ENCODE measurements at places on chromosomes 7 and 10.

- DNase-seq, result no peak
These were observed 78.5 kb downstream of the CDCA7L start for GRCh38 chr7:21867226-21867625.

DNA sequence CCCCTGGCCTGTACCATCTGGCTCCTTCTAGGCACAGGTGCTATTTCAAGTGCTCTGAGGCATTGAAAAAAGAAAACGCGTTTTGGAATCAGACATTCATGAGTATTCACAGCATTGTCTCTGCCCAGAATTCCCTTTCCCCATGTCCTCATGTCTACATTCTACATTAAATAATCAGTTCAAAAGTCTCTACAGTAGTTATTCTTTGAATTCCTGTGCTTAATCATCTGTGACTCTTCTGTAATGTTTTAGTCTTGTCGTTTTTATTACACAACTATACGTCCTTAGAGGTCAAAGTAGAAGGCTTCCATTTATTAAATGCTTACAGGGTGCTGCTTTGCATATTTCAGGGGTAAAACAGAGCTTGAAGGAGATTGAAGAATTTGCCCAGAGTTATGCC lies 95.7 kb downstream of the BICC1 start:
- DNase-seq, result no peak

GRCh38 chr7:150313870-150314269 lies 9.3 kb upstream of the LRRC61 start:
- no peak for DNase-seq

DNA sequence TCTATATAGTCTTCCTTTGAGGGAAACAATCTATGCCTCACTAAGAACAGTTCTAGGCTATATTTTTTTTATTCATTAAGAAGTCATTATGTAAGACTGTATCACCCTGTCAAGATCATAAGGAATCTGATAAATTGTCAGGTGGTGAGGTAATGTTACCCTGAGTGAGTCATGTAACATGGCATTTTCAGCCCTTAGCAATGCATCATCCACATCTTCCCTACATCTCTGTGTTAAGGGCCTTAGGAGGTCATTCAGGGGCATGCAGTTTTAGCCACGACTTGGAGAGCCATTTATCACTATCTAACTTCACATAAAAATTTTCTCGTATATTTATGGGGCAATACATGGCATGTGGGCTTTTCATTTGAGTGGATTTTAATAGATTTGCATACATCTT lies 924.5 kb upstream of the MBL2 start:
- DNase-seq, result no peak

DNA sequence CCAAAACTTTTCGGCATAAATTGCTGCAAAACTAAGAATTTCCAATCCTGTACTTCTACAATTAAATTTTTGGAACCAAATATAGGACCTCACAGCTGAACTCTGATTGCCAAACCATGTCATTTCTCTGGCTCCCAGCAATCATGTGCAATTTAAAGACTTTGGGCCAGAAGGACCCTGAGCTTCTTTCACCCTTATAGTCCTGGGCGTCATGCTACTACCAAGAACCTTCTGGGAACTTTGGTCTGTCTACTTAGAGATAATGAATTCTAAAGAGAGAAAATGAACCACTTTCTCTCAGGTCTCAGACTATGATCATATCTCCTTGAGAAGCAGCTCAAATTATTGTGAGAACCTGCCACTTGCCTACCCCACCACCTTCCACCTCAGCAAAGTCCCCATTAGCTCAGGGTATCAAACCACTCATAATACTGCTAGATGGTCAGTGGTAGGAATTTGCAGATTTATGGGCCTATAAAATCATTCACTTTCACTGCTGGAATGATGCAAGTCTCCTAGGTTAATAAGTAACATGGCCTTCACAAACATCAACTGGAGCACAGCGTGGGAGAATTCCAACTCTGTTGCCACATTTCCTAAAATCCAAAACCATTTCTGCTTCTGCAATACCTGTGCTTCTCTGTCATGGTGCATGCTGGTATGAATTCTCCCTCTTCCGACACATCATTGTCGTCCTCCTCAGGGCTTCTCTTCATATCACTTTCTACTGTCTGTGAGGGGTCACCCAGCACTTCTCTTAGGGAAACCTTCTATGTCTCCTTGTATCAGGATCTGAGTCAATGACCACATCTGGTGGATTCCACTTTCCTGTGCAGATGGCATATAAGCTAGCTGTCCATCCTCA lies 6.6 kb upstream of the WDR91 start:
- DNase-seq, result no peak

GRCh38 chr7:106254525-106255116 lies 30.2 kb downstream of the NAMPT start:
- no peak for DNase-seq

DNA sequence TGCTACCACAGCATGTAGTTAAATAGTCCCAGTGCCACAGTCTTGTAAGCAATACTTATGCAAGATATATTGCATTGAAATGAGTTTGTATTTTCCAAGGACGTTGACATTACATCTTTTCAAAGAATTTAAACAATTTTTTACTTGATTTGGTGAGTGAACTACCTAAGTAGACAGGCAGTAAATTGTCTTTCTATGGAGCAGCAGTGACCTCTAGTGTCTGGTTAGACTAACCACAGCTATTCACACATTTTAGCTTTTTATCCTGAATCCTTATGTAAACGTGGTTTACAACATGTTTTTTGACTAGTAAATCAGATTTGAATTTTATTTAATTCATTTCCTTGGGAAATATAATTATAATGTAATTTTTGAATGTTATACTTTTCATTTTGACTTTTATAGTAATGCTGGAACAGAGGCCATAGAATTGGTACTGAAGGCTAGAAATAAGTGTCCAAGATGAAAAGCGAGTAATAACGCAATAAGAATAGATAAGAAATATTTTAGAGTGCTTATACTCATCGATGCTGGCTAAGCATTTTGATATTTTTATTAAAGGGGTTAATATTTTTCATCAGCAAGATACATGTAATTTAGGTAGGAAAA lies 5.6 kb downstream of the LRRTM3 start:
- DNase-seq, result no peak

DNA sequence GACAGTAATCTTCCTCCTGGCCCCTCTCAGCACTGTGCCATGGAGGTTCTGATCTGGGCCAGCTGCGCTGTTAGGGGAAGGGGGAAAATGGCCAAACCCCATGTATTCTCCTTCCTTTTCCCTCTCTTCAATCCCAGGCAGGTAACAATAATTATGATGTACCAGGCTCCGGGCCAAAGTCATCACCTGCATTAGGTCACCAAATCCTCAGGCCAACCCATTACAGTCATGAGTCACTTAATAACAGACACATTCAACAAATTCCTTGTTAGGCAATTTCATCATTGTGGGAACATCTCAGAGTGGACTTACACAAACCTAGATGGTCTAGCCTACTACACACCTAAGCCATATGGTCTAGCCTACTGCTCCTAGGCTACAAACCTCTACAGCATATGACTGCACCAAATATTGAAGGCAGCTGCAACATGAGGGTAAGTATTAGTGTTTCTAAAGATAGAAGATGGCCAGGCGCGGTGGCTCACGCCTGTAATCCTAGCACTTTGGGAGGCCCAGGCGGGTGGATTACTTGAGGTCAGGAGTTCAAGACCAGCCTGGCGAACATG lies 2.2 kb upstream of the HSPB1 start:
- DNase-seq, result no peak

DNA sequence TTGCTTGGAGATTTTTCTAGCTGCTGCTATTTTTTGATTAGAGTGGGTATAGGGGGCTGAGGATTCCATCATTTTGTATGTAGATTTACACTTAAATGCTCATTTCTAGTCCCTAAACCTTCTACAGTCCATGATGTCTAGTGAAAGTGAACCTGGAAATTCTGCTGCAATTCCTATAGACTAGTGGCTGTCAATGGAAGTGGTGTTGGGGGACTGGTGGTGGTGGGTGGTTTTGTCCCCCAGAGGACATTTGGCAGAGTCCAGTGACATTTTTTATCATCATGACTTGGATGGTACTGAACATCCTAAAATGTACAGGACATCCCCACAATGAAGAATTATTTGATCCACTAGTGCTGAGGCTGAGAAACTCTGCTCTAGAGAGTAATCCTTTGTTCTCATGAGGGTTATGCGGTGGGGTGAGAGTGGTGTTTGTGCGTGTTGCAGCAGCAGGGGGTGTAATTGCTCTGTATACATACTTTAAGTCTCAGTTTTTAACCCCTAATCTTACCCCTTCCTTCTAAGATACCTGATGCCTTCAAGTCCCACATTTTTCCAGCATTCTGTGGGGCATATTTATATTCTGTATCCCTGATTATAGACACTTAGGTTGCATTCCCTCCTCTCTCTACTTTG lies 35.0 kb downstream of the KIF11 start:
- DNase-seq, result no peak

GRCh38 chr7:143811-144453 lies 48.4 kb upstream of the FAM20C start:
- no peak for DNase-seq

- no peak for DNase-seq
These were observed 6.4 kb upstream of the IGFBP1 start for GRCh38 chr7:45881759-45882464.

DNA sequence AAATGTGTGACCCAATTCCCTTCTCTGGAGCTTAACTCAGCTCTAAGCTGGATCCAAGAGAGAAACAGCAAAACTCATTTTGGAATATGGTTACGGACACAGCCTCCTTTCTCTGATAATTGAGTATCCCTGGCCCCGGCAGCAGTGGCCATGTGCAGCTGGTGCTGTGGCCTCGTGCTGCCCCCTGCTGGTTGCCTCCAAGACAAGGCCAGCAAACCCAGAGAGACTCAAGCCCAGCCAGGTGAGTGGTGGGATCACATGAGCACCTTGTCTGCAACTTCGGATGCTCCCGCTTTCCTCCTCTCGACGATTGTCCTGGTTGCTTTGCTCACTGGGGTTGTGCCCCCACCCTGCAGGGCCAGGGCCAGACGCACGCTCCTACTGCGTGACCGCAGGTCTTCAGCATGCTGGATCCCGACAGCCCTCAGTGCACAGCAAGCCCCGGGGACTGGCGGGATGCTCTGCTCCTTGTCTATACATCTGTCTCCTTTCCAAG lies 19.4 kb downstream of the SFTPD start:
- DNase-seq, result peak; percentile 68
